CD8-positive, alpha-beta T cell (primary cell): ENCODE measurements at places on chromosomes 4 and X. TPM values are rescaled to one million over a fixed set of nuclear protein-coding genes. Genes with fewer than 3 reads are reported as not detected.

Gene ETDB
- not detected for total RNA-seq

GRCh38 chr4:138967313-138967712, 48.3 kb upstream of the NOCT start:
- no peak for DNase-seq

- no peak for DNase-seq
Observed at GRCh38 chr4:79653871-79654270, 245.8 kb upstream of the GK2 start.

DNA sequence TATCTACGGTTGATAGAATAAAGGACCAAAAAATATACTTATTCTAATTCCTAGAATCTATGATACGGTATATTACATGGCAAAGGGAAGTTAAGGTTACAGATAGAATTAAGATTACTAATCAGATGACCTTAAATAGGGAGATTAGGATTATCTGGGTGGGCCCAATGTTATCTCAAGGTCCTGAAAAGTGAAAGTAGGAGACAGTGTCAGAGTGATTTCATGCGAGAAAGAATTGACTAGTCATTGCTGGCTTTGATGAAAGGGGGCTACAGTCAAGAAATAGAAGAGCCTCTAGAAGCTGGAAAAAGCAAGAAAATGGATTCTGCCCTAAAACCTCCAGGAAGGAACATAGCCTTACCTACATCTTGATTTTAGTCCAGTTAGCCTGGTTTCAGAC, 176.9 kb upstream of the PPP1R2C start:
- no peak for DNase-seq

DNA sequence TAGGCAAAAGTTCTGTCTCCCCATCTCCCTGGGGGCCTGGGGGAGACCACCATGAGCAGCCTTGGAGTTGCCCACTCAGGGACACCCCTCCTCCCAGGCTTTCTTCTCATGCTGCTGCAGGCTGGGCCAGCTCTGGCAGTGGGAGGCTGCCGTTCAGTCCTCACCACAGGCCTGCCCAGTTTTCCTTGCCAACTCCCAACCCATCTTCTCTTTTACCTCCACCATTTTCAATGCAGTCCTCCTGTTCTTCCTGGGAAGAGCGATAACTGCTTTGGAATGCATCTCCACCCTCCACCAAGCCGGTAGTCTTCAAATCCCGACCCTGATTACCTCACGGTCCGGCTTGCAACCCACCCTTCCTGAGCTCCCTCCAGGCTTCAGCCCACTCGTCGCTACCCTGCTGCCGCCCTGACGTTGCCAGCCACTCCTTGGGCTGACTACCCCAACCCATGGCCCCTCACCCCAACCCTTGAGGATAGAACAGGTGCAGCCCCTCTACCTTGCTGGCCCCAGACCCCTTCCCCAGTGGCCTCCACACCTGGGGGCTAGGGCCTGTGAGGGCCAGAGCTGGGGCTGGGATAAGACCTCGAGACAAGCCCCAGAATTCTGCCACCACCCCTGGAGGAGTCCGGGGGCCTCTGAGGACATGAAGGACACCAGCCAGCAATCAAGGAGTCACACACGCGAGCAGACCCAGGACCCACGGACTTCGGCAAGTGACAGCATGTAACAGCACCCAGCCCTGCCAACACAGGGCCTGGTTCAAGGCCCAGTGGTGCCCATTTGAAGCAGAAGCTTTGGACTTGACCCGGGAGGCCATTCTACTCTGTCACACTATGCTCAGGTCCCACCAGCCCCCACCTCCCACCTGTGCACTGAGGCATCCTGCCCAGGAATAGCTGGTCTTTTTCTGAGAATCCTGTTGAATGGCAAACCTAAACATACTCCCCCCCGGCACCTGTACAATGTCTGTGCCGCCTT, 9.2 kb downstream of the WDR1 start:
- no peak for DNase-seq

Gene TMSB15A
- not detected for total RNA-seq
